PC-3 (cell line): ENCODE measurements at places on chromosomes 5 and 9.
A peak's percentile ranks its signal among the peaks of the same experiment; 100 is the strongest.

DNA sequence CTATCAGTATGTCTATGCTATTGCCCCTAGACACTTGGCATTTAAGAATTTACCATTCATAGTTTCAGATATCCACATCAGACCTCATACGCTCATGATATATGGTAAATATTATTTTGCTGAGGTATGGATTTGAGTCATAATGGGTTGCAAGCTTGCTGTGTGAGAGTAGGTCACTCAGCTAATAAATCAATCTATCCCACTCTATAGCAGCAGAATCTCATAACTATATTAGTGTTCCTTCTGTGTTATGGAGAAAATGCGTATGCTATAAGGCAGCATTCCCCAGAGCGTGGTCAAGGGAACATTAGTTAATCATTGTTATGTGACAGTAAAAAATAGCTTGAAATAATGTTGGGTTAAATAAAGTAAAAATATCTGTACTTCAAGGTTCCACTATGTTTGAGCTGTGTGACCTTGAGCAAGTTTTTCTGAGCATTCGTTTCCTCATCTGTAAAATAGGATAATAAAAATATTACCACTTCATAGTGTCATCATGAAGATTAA lies 7.7 kb downstream of the TRIM32 start:
- no peak for DNase-seq

DNA sequence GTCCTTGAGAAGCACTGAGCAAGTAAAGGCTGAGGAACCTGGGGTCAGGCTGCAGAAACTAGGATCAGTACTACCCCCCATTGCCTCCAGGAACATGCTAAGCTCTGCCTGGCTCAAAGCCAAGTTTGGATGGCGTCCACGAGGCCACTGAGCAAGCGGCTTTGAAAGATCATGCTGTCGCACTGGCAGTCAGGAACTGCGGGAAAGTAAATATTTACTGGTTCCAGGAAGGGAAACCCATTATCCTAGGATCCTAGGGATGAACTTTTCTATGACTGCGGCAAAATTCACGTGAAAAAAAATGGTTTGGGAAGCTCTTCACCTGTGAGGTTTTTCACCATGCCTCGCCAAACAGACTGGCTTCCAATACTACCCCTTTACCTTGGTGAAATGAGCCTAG lies 75.3 kb upstream of the PJA2 start:
- DNase-seq, result no peak

- no peak for DNase-seq
Measured at GRCh38 chr5:158812408-158812807, 287.3 kb downstream of the EBF1 start.

DNA sequence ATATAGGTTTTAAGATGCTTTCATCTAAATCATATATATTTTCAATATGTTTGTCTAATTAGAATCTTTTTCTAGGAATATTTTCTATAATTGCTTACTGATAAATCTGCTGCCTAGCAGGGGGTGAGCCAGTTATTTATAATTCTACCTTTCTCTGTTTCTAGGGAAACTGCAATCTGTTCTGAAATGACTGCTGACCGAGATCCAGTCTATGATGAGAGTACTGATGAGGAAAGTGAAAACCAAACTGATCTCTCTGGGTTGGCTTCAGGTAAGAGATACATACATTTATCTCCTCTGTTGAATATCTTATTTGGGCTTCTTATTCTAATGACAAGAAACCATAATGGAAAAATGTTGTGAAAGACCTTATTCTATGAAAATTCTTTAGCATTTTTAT lies 127.3 kb downstream of the XRCC4 start:
- DNase-seq, result no peak

DNA sequence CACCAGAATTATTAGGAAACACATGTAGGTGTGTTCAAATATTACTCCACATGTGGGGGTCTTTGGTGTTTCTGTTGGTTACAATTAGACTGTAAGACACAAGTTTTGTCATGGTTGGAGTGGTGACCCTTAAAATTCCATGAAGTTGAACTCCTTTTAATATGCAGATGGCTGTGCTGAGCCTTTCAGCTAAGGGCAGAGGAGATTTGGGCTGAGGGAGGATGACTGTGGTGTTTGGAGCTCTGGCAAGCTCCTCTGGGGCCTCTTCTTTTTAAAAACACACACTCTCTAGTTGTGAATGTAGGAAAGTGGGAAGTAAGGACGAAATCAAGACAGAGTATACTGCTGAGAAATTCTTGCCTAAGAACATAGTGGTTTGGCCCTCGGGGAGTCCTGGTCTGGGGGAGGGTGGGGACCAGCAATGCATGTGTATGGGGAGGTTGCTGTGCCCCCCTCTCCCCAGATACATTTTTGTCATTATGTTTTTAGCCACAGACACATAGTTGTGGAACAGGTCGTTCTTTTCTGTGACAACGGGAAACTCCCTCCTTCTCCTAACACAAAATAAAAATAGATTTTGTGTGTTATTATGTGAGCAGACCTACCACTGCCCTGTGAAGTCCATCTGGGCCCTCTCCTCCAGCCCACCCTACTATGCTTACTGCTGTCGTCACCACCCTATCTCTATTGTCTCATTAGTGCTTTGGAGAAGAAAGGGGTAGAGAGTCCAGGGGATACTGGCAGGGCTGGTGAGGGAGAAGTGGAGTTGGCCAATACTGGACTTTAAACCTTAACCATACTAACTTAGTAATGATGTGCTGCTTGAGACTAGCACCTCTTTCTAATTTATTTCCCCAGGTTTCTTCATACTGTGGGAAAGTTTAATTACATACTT lies 10.0 kb downstream of the SMARCA2 start:
- DNase-seq, result no peak

- no peak for DNase-seq
Measured at GRCh38 chr5:133783481-133783880, 171.1 kb upstream of the FSTL4 start.

DNA sequence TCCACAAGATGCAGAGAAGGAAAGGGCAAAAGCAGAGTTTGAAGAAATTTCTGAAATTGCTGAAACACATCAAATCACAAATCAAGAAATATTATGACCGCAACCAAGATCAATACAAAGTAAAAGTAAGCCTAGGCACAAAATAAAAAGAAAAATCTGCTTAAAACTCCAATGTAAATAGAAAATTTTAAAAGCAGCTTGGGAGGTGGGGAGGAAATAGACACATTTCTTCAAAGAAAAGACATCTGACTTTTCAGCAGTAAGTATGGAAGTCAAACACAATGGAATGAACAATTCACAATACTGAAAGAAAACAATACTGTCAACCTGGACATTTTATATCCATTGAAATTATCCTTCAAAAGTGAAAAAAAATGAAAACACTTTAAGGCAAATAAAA lies 55.1 kb downstream of the HTR4 start:
- DNase-seq, result no peak

DNA sequence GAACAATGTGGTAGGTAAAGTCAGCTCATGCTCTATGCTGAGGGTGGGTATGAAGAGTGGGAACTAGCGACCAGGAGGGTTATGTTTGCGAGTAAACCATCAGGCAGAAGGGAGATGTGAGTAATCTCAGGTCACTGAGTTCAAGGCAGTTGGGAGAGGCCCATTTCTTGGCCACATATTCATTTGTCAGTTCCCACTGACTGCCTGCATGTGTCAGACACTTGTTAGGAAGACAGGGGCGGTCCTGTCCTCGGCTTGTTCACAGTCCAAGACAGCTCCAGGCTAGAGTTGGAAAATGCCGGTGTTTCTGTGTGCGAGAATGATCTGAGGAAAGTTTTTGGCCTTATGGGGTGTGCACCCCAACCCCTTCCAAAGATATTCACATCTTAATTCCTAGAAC lies 48.6 kb upstream of the GDNF start:
- peak; percentile 58 for DNase-seq
